ENCODE measurements at places on chromosomes 2 and 18. TPM values are rescaled to one million over a fixed set of nuclear protein-coding genes. Genes with fewer than 3 reads are reported as not detected.

DNA sequence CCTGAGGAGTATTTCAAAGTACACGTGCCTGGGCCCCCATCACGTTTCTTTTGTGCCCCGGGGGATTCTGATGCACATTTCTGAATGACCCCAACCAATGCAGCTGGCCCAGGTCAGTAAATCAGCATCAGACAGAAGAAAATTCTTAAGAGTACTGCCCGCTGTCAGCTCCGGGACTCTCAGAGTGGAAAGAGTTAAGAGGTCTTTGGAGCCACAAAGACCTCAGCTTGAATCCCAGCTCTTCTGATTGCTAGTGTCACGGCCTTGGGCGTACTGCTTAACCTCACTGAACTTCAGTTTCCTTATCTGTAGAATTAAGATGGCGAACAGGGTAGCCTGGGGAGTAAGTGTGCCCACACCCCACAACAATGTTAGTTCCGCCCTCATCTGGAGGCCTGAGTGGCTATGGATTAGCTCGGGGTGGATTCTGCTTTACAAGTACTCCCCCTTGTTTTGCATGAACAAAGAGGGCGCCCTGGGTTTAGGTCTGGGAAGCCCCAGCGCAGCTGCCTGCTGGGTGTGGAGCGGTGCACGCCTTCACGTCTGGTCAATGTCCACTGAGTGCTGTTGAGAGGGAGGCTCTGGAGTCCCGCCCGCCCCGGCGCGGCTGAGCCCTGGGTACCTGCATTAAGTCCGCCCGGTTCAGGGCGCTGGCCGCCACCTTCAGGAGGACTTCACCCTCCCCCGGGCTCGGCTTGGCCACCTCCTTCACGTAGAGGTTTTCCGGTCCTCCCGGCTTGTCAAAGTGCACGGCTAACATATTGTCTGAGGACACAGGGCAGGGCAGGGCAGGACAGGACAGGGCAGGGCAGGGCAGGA lies 858 bp downstream of the TP53I3 start:
- DNase-seq = peak; percentile 67

Gene MARCHF4
- not detected for total RNA-seq

DNA sequence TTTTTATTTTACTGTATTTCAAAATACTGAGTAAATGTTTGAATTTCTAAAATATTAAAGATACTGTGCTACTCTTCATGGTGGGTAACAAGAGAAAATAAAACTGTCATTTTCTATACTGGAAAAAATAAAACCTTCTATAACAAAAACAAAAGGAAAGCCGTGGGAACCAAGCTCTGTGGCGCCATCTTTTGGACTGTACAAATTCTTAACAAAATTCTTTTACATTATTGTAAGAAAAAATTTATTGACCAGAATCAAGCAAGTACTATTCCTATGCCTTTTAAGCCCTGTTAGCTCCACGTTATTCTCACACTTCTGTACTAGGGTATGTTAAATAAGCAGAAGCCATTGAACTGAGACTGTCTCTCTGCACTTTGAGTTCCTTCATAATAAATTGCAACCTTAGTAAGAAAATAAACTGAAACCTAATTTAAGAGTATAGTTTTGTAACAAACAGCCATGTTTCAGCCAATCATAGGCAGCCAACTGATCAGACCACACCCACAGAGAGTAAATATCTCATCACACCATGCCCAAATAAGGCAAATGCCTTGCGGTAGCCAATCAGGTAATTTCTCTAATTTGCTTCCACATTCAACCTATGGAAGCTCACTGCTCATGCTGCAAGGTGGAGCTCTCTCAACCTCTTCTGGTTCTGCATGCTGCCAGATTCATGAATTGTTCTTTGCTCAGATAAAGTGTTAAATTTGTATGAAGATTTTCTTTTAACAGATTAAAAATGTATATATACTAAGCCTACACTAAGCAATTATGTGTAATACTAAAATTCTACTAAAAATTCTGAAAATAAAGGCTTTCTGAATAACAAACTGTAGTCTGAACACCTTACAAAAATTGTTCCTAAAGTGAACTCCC lies 42.2 kb downstream of the HIBCH start:
- DNase-seq = no peak

Gene CXCR1
- 0.28 TPM for total RNA-seq

All from natural killer cell treated with Interleukin-12 subunit alpha and Interleukin-12 subunit beta and Interleukin-15 and Interleukin-18, amount 100 ng/mL, for 72 hours (primary cell).